ENCODE measurements at places on chromosomes 13 and 19.

DNA sequence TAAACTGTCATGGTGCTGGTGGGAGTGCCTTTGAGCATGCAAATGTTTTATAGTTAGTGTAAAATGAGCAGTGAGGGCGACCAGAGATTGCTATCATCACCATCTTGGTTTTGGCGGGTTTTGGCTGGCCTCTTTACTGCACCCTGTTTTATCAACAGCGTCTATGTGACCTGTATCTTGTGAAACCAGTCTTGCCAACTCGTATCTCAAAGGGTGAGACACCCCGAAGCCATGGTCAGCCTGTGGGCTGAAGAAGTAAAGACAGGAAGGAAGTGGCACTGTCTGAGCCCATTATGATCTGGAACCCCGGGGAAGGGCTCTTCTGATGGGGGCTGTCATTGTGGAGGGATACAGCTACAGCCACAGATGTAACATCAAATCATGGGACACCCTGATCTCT is 81.5 kb upstream of the FAM216B start:
- no peak for DNase-seq

DNA sequence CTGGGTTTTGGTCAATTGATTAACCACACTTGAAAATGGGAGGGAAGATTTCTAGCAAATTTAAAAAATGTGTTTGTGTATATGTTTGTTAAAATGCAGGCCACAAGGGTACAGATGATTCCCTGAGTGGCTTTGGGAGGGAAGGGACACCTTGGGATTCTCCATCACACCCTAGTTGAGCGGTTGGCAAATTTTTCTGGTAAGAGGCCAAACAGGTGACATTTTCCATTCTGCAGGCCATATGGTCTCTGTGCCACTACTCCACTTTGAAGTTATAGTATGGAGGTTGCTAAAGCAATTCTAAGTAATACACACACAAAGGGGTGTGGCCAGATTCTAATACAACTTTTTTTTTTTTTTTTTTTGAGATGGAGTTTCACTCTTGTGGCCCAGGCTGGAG is 12.9 kb upstream of the MED26 start:
- no peak for DNase-seq

DNA sequence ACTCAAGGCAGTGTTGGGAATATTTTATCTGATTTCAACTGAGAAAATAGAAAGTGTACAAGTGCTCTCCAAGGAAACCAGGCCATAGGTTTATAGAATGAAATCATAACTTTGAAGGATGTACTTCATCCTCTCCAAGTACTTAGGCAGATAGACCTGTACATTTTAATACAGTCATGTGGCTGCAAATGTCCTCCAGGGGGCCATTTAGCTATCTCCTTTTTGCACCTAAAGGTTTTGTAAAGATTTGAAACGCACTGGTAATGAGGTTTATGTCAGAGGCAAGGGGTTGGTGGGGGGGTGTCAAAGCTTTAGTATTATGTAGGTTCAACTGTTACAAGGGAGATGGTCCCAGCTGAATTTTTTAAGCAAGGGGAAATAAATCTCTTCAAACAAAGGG is 364.4 kb downstream of the DCT start:
- DNase-seq: no peak

DNA sequence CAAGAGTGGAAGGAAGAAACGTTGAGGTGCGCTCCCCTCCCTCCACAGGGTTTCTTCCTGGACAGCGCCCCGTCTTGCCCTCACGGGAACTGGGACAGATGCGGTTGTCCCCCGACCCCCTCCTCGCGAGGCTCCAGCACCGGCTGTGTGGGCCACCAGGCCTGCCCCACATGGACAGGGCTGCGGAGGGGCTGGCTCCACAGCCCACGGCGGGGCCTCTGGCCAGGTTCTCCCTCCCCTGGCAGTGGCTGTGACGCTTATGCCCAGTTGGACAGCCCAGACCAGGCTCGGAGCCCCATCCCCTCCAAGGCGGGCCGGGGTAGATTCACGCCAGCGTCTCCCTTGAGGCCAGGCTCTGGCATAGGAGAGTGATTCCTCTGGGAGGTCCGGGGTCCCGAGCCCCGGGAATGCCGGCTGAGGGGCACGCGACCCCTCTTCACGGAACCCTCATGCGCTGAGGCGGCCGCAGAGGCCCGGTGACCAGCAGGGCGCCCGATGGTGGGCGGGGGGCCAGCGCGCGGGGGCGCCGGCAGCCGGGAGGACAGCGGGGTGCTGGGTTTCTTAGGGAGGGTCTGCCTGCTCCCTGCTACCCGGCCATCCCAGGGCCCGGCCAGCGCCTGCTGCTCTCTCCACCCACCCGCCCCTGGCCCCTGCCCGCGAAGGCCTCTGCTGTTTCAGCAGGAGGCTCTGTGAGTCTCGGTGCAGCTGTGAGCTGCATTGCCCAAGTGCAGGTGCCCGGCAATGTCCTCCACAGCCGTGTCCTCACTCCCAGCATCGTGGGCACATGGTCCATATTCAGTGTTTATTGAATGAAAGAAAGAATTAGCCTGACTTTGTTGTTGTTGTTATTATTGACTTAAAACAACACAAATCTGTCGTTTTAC is 20.3 kb upstream of the GAS6 start:
- DNase-seq: no peak

DNA sequence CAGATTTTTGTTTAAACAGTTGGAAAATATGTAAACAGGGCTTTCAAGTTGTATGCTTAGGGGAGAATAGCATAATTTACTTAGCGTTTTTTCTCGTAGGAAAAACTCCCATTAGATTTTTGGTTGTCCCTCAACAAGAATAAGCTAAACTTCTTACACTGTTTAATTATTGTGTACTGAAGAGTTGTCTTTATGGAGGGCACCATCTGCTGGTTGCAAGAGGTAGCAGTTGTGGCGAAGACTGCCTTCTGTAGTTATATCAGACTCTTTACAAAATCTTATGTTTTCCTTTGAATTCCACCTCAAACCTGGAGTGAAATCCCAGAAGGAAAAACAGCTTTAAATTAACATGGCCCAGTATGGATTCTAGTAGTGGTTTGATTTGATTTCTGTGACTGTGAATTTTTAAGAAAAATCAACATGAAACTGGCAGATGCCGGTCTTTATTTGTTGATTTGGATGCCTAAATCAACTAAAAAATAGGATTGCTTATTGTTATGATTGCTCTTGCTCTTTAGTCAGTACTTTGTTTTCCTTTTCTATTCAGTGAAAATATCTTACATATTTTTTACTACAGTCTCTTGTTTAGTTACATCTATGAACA is 53.4 kb downstream of the PDS5B start:
- peak; percentile 65 for DNase-seq

DNA sequence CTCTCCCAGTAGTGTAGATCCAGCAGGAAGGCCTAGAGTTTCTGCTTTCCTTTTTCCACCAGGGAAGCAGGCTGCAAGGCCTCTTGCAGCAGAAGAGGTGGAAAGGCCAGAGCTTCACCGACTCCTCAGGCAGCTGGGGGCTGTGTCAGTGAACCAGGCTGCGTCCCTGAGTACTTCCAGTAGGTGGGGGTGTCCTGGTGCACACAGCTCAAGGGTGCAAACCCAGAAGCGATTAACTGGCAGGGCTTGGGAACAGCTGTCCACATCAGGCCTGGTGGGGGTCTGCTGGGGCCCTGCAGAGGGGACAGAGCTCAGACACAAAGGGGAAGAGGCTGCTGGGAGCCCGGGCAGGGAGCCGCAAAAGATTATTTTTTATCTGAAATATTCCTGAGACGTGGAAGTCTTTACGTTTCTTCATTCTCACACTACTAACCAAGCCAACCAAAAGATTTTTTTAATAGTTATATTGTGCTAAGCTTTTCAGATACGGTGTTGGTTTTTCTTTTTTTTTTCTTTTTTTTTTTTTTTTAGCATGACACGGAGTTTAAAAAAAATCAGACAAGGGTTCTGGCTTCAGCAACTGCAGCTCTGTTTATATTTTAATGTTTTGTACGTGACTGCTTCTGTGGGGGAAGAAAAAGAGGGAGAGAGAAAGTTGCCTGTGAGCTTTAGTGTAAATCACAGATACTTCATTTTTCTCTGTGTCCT is 11.0 kb downstream of the TSHZ3 start:
- DNase-seq: no peak

DNA sequence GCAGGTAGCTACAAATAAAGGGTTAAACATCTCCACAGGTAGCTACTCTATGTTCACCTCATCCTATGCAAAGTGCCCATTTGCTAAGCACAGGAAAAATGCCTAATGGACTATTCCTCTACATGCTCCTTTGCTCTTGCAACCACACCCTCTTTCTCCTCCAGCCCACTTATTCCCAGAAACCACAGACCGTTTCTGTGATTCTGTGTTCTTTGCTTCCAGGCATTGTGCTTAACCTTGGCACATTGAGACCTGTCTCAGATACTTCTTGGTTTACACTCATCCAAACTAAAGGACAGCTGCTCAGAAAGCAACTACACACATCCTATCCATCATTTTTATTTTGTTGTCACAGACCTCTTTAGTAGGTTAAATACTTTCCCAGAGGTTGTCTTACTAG is 785.0 kb upstream of the MIR17HG start:
- no peak for DNase-seq

DNA sequence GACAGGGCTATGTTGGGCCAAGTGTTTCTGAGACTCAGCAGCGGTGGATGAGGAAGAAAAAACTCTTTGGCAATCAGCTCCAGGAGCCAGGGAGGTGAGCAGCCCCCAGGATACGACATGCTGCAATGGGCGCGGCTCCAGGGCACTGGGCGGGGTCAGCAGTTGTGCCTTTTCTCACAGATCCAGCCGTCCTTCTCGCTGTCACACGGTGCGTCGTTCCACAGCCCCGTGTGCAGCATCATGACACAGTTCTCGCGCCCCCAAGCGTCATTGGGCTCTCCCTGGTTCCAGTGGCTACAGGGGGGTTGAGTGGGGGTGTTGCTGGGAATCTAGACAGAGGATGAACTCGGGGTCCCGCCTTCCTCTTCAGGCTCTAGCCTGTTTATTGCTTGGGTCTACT is 2.7 kb downstream of the CLEC4G start:
- DNase-seq: no peak

GRCh38 chr19:19527371-19527656 is 1.4 kb upstream of the YJEFN3 start:
- no peak for DNase-seq

DNA sequence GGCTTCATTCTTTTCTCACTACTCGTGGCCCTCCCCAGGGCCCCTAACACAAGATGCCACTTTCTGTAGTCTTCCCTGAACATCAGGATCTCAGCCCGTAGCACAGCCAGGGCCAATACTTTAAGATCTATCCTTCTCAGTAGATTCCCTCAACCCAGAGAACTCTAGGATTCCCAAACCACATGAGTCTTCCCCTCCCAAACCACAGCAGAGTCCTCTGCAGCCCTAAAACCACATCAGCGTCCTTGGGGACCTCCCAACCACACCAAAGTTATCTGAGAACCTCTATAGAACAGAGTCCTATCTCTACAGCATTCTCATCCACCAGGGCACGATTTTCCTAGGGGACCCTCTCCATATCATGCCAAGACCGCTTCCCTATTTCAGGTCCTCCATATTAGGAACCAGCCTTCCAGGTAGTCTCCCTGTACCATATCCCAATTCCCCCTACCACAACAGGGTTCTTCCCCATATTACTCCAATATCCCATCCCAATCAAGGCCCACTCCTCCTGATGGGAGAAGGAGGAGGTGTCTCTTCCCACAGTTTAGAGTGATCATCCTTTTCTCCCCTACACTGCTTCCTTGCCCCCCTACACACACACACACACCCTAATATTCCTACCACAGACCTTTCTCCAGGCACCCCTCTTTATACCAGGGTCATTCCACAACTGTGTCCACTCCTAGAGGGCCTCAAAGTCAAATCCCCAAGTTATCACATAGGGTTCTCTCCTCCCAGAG is 1.4 kb downstream of the DYRK1B start:
- DNase-seq: no peak

DNA sequence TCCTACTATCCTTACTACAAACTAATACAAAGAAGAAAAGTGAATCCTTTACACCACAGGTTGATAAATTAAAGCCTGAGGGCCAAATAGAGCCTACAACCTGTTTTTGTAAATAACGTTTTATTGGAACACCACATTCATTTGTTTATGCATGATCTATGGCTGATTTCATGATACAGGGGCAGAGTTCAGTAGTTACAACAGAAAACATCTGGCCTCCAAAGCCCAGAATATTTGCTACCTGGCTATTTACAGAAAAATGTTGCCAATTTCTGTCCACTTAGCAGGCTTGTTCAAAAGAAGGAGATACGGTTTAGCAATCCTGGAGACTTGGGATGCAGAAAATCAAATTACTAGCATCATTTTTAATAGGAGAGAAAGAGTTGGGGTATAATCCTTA is 24.1 kb downstream of the DCT start:
- DNase-seq: no peak

DNA sequence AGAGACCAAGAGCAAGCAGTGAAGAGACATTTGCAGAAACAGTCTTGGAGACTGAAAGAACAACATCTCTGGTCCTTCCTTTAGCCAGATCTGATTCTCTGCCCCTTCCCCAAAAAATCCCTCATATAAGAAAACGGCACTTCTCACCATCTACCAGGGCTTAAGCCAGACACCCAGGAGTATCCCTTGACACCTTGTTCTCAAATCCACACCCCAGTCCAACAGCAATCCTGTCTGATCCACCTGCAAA is 1.7 kb upstream of the PLEKHG2 start:
- no peak for DNase-seq

DNA sequence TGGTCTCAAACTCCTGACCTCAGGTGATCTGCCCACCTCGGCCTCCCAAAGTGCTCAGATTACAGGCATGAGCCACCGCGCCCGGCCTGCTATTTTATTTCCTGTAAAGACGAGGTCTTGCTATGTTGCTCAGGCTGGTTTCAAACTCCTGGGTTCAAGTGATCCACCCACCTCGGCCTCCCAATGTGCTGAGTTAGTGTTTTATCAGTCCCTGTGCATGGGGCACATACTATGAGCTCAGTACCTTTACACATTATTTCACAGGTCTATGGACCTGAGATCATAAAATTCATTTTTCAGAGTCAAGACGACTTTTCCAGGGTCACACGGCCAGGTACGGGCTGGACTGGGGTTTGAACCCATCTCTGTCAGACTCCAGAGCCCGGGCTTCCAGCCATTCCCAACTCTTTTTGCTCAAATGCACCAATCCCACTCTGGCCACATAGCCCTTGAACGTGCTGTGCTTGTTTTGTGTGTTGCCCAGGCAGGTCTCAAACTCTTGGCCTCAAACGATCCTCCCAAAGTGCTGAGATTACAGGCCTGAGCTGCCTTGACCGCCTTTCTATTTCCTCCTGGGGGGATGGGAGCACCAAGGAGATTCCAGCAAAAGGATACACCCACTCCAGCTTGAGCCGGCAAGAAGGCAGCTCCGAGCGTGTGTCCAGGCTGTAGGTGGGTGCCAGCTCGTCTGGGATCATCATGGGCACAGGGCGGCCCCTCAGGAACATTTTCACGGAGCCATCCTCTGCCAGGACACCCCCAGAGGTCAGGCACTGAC is 1.1 kb downstream of the EML2 start:
- DNase-seq: no peak

All from fibroblast of skin of abdomen (primary cell).